ENCODE measurements at places on chromosomes 2 and 18.

DNA sequence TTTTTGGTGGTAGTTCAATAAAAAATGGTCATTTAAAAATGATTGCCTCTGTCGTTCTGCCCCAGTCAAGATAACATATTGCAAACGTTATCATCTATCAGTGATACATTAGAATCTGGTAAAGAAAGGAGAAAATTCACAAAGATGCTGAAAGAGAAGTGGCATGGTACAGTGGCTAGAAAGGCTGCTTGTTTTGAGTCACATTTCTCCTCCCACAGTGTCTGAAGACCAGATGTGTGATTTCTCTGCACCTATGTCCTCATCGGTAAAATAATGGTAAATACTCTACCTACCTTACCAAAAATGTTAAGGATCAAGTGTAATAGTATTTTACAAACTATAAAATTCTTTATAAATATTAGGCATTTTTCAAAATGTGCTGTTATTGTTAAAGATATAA lies 76.1 kb upstream of the NOSTRIN start:
- DNase-seq: no peak

DNA sequence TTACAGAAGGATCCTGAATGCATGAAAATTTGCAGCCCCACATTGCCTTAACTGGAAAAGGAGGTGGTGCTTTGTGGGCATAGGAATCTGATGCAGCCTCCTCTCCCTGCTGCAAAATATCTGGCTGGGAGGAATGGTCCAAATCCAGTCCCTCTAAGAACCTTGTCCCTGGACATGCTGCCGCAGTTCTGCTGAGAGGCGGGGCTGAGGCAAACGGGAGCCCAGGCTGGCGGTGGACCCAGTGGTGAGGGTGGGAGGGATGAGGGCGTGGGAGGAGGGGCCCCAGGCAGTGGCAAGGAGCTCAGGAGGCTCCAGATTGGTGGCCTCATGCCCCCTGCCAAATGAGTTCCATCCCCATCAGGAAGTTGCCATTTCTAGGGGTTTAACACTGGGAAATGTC lies 36.2 kb downstream of the ZAP70 start:
- no peak for DNase-seq

- DNase-seq: no peak
These were observed 52.6 kb downstream of the RHBDD1 start for GRCh38 chr2:226888378-226888965.

- DNase-seq: no peak
These were observed 1073.3 kb downstream of the SOCS6 start for GRCh38 chr18:71362140-71362539.

DNA sequence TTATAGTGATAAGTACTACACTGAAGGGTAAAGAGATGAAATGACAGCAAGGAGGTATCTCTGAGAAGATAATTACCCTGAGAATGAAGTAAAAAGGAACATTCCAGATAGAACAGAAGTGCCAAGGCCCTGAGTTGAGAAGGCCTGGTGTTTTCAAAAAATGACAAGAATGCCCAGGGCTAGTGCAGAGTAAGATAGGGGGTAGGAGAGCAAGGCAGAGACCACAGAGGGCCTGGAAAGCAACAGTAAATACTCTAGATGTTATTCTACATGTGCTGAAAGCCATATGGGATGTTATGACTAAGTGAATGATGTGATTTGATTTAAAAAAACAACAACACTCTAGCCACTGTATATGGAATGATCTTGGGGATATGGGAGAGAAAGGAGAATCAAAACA lies 52.3 kb downstream of the BAZ2B start:
- DNase-seq: no peak

DNA sequence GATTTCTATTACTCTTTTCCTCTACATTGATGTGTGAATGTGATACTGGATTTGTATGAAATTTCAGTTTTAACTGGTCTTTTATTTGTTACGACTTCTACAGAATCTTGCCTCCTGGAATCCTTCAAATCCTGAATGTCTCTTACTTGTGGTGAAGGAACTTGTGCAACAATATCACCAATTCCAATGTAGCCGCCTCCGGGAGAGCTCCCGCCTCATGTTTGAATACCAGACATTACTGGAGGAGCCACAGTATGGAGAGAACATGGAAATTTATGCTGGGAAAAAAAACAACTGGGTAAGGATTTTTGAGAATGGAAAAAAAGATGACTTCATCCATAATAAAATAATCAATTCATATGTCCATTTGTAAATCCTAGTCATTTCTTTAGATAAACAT lies 134.6 kb downstream of the BABAM2 start:
- DNase-seq: no peak

GRCh38 chr2:127217470-127218325 lies 2.4 kb downstream of the CYP27C1 start:
- no peak for DNase-seq

DNA sequence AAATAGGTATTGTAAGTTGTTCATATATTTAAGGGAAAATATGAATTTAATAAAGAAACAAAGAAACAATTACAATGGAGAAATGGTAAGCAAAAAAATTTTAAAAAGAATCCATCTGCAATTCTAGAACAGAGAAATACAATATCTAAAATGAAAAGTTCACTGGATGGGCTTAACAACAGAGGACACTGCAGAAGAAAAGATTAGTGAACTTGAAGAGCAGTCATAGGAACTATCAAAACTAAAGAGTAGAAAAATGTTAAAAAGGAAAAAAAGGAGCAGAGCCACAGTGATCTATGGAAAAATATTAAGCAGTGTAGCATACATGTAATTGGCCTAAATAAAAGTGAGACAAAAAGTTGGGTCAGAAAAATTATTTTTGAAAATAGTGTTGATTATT lies 83.5 kb downstream of the ALK start:
- no peak for DNase-seq

GRCh38 chr2:28746429-28747111 lies 5.1 kb upstream of the PPP1CB start:
- peak; percentile 87 for DNase-seq

DNA sequence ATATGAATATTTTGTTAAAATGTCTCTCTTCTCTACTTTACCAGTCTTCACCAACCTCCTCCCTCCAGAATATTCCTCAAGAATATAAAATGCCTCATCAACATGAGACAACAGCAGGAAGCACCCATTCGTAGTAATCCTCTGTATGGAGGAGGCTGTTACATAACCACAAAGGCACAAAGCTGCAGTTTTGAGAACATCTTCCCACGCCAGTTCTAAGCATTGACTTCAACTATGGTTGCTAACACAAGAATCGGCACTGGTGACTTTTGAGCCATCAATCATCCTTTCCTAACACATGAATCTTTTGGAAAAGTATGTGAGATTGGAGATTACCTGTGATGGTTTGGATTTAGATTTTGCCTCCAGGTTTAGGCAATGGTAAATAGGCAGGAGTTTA lies 54.9 kb upstream of the CYP1B1 start:
- DNase-seq: no peak

GRCh38 chr18:64674694-64675093 lies 525.8 kb upstream of the LINC00305 start:
- DNase-seq: no peak

DNA sequence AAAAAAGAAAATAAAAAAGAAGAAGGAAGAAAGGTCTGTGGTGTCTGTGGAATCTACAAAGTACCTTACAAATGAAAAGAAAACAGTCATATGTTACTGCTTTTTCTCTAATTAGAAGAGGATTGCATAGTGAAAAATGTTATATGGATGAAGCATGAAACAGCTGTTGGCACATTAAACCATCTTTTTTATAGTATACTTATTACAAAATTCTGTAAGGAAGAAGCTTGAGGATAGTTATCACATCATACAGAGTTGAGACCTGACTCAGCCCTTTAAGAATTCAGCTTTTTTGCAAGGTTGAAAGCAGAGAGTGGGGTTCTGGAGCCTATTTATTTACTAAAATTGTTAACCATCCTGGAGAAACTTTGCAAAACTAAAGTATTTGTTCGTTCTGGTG lies 222.7 kb downstream of the PHLPP1 start:
- DNase-seq: no peak

DNA sequence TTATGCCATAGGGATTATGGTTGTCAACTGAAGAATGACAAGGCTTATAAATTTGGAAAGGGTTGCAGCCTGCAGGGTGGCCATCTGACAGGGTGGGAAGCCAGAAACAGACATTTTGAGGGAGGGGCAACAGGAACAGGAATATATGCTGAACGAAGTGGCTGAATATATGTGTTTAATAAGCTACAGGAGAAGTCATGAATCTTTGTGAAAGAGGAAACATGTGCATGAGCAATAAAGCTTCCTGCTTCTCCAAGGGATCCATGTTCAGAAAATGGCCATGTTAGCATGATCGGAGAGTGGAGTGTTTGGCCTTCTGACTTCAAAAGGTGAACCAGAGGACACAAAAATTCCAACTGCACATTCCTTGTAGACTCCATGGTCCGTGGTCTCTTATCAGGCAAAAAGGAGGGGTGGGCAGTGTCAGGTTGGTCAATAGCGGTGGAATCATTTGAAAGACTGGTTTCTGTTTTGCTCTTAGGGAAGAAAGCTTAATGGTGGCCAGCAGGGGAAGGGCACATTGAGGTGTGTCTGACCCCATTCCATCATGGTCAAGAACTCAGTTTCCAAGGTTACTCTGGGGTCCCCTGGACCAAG lies 144.1 kb downstream of the SOCS6 start:
- DNase-seq: no peak

DNA sequence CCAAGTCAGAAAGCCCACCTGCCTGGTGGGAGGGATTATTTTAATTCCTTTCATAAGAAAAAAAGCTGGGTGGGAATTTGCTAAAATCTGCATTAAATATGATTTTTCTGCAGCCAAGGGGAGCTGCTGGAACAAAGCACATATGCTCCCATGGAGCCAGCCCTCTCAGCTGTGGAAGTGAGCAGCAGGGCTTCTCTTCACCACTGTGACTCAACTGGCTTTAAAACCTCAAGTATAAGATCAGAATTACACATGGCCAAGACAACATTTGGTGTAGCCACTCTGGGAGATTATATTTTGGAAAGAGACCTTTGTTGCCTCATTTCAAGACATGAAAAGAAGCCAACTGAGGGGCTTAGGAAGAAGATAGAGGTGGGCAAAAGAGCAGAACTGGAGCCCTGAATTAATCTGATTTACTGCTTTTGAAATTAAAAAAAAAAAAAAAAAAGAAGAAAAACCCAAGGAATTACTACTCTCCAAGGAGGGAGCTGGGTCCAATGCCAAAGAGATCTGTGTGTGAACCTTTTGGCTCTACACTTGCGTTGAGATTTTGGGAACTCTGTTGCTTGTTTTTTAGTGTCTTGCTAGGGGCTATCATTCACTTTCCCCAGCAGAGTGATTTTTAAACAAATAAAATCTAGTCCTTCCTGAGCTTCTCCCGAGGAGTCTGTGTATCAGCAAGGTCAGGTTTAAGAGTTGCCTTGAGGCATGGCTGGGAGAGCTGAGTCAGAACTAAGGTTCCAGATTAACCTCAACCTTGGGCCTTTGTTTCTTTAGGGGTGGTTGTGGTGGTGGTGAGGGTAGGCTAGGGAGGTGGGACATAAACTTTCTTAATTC lies 6.0 kb downstream of the LHCGR start:
- DNase-seq: no peak

- no peak for DNase-seq
These were observed 110.0 kb downstream of the MYCN start for GRCh38 chr2:16050261-16050907.

DNA sequence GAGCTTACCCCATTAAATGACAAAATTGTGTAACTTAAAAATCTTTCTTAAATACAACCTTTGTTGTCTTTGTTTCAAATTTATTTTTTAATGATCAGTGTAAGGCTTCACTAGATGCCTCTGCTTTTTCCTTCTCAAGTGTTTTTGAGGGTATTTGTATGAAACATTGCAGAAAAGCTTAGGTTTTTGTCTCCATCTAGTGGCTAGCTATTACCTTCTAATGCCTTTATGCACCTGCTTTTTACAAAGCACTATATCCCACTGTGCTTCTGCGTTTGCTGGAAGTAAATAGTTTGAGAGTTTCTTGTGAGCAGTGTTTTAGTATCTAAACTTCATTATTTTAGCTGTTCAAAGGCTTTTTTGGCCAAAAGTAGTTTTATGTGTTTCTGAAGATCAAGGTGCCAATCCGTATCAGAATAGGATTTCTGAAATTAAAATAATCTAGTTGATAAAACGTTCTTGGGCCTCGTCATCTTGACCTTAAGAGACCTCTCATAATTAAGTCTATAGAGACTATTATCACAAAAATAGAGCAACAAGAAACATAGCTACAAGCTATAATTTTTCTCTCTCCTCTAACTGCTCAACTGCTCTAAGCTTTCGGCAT lies 47.0 kb downstream of the IWS1 start:
- DNase-seq: peak; percentile 23

DNA sequence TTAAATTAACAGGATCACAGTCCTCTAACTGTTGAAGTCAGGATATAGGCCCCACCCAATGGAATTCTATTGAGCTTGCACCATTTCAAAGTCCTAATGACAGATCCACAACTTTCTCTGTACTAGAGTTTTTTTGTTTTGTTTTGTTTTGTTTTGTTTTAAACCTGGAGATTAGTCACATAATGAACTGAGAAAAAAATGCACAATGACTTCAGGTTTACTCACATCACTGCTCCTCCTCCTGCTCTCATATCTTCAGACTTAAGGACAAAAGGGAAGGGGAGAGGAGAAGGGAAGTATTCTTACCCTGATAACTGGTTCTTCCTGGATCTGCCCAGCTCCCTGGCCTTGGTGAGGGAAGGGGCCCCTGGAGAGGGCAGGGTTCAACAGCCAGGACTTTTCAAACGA lies 208.2 kb upstream of the EPHA4 start:
- no peak for DNase-seq

DNA sequence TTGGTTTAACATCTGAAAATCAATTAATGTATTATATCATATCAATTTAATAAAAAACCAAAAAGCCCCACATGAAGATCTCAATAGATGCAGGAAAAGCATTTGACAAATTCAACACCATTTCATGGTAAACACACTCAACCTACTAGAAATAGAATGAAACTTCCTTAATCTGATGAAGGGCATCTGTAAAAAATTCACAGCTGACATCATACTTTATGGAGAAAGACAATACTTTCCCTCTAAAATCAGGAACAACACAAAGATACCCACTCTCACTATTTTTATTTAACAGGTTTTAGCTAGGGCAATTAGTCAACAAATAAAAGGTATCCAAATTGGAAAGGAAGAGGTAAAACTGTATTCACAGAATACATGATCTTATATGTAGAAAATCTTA lies 303.0 kb upstream of the ZEB2 start:
- no peak for DNase-seq

DNA sequence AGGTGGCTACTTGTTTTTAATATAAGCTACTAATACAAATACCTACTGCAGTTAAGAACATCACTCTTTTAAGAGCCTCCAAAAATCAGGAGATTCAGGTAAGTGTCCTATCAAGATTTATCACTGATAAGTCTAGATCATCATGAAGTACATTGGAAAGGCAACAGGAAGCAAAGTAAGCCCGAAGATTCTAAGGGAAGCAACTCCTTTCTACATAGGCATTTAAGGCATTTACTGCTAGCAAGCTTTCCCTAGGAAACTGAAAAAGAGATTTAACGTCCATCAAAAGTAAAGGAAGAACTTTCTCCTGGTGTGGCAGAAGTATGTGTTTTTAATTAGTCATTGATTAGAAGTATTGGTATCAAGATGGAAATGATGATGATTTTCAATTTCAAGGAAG lies 3.7 kb downstream of the STK17B start:
- DNase-seq: no peak

Data from LNCaP clone FGC (cell line).